ENCODE measurements at places on chromosomes 7 and 10.

DNA sequence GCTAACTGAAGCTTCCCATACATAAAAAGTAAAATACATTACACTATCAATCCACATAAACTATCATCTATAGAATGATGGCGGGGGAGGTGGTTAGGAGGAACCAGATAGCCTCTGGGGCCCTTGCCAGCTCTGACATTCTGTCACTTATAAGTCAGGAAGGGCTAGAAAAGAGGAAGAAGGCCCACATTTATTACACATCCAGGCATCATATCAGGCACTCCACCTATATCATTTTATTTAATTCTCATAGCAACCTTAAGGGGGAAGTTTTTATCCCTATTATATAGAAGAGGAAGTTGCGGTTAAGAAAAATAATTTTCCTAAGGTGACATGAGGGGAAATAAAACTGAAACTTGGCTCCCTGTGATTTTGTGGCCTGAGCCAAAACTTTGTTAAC, 29.9 kb downstream of the HEPACAM2 start:
- no peak for DNase-seq

DNA sequence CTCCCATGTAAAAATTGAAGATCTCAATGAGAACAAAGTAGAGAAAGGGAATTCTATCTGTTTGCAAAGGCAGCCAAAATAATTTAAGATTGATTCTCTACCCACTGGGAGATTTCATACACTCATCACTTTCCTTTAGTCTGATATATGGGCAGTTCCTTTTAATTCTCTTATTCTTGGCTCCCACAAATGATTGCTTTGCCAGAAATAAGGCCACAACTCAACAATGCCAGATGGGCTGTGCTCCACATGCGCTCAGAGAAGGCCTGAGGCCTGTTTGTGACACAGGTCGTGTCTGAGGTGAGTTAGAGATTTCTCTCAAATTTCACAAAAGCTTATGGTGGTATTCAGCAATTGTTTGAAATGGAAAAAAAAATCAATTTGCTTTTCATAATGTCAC, 501.9 kb upstream of the SEMA3D start:
- DNase-seq = peak; percentile 51

GRCh38 chr7:12066004-12066403, 145.1 kb upstream of the TMEM106B start:
- DNase-seq = no peak

DNA sequence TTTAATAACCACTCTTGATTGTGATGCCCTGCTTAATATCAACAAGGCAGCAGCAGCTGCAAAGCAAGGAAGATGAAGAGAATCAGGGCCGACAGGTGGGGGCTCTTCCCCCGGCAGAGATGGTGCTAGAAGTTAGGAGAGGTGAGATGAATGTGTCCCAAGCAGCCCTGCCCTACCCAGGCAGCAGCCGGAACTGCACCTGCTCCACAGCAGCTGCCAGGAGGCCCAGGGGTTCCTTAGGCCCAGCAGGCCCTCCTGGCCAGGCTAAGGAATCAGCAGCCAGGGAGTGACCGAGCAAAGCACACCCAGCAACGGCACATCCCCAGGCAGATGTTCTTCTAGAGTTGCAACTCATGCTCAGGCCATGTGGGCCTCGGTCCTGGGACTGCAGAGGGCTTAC, 17.9 kb downstream of the AFAP1L2 start:
- DNase-seq = no peak

GRCh38 chr10:30995081-30995770, 36.4 kb downstream of the ZNF438 start:
- DNase-seq = no peak

- DNase-seq = peak; percentile 95
Observed at GRCh38 chr7:54394834-54395233, 147.3 kb upstream of the VSTM2A start.

DNA sequence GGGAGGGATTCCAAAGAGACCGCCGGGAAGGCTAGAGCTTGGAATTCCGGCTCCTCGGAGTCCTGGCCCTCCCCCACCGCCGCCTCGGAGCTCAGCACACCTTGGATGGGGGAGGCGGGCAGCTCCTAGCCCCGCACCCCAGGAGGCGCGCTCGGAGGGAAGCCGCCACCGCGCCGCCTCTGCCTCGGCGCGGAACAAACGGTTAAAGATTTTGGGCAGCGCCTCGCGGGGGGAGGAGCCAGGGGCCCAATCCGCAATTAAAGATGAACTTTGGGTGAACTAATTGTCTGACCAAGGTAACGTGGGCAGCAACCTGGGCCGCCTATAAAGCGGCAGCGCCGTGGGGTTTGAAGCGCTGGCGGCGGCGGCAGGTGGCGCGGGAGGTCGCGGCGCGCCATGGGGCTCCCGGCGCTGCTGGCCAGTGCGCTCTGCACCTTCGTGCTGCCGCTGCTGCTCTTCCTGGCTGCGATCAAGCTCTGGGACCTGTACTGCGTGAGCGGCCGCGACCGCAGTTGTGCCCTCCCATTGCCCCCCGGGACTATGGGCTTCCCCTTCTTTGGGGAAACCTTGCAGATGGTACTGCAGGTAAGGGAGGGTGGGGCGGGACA, at the start of gene CYP26A1:
CYP26A1 (plus strand) TSS at position 355 of the 608 bp plus-strand sequence; CDS start at position 397, 42 bp downstream.
- peak; percentile 68 for DNase-seq

- DNase-seq = no peak
Observed at GRCh38 chr10:70125918-70126552, 6.6 kb downstream of the AIFM2 start.

DNA sequence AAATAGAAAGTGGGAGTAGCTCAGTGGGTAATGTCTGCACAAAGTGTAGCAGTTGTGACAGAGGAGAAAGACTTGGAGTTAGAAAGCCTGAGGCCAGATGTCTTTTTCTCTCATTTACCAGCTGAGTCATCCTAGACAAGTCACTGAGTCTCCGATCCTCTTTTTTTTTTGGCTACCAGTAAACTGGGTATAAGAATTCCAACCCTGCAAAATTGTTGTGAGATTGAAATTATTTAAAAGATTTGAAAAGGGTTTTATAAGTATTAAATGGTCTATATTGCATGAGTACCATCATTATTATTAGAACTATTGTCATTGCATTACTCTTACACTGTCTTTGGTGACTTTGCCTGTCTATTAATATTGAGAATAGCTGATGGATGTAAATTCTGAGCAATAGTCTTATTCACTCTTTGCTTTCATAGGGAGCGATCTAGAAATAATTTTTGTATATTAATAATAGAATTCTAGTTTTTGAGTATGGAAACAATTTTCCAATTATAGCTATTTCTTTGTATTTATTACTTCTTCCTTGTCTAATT, 74.0 kb downstream of the ARID5B start:
- DNase-seq = peak; percentile 86

DNA sequence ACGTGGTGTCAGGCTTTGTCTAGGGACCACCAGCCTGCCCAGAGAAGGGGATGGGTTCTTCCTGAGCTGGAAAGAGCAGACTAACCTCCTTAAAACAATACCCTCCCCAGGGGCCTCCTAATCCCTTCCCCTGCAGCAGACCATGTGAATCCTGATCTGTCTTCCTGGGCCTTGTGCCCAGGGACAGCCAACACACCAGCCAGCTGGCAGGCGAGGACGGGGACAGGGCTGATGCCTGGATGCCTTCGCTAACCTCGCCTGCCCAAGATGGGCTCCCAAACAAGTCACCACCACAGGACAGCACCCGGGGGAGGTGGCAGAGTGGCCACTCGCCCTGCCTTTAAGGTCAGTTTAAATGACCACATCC, 17.6 kb downstream of the PODXL start:
- DNase-seq = peak; percentile 48

DNA sequence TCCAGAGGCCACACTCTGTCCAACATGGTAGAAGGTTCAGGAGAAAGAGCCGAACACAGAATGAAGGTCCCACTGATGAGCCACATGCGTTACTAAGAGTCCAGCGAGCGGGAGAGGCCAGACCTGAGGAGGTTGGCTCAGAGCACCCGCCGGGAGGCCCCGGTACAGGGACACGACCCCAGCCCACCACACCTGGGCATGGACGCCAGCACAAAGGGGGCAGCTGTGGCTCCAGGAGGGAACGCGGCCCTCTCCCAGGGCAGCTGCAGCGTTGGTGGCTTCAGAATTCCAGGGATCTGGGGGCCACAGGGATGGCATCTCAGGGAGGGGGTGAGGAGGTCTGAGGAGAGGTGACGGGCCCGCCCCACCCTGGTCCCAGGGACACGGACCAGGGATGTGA, 280.0 kb downstream of the MAD1L1 start:
- DNase-seq = no peak

DNA sequence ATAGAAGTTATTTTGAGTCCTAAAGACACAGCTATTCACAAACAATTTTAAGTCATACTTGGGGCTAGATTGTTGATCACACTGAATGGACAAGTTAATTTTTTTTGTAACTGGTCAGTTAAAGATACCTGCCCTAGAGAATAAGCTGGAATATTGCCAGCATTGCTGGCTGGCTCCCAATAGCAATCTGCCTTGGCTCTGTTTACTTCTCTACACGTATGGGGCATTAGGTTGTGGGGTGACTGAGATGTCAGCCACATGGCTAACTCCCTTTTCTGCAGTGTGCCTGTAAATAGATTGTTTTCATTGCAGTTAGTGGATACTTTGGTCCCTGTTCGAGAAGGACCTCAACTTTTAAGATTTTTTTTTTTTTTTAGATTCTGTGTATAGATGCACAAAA, 128.2 kb downstream of the SEMA3E start:
- peak; percentile 74 for DNase-seq

DNA sequence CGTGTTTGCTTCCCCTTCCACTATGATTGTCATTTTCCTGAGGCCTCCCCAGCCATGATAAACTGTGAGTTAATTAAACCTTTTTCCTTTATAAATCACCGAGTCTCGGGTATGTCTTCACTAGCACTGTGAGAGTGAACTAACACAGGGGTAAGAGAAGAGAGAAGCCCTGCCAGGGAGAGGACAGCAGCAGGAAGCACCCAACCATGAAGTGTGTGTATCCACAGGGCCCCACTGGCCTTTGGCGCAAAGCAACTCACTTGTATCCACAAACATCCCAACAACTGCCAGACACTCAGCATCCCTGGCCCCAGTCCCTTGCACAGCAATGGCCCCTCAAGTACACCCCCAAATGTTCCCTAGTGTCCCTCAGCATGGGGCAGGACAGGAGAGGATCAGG, 115.1 kb downstream of the MAD1L1 start:
- peak; percentile 14 for DNase-seq

GRCh38 chr7:66967029-66967428, 28.4 kb downstream of the SBDS start:
- DNase-seq = no peak

DNA sequence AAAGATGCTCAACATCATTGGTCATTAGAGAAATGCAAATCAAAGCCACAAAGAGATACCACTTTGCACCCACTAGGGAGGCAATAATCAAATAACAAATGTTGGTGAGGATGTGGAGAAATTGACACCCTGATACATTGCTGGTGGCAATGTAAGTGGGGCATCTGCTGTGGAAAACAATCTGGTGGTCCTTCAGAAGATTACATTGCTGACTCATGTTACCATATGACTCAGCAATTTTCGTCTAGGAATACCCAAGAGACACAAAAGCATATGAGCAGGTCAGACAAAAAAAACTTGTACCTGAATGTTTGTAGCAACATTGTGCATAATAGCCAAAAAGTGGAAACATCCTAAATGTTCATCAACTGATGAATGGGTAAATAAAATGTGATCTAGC, 4.9 kb upstream of the CLDN3 start:
- peak; percentile 63 for DNase-seq

DNA sequence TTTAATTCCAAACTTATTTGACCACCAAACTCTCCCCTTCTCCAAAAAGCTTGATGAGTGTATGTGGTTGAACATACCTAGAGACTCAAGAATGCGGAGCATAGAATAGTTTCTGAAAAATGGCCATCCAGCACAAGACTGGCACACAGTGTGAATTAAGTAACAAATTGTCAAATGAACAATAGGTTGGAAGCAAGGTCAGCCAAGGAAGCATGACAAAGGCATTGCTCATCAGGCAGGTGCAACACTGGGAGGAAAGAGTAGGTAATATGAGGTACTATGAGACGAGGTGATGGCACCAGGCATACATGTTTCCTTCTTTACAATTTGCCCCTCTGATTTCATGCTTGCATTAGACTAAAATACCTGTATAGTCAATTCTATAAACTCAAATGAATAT, 73.7 kb downstream of the DKK1 start:
- DNase-seq = no peak

DNA sequence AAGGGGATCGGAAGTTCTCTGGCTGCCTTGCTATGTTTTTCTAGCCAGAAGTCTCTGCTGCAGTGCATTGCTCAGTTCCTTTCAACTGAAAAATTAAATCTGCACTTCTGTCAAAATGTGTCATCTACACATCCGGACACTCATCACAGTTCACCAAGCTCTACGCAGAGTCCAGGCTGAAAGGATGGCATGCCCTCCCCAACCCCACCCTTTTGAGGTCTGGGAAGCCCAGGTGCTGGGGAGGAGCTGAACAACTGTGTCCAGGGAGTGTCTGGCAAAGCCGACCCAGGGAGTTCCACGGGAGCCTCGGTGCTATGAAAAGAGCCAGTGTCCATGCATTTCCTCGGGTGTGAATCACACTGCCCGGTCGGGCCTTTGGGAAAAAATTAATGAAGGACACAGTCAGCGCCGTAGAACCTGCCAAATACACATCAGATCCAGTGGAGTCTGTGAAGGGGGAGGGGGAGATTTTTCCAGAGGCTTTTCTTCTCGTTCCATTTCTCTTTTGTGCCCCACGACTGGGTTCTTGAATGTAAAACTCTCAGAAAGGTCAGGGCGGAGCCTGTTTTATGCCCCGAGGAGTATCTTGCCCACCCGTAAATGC, 757 bp upstream of the PALS2 start:
- peak; percentile 63 for DNase-seq

GRCh38 chr7:138784692-138785091, 13.1 kb upstream of the TMEM213 start:
- DNase-seq = no peak

DNA sequence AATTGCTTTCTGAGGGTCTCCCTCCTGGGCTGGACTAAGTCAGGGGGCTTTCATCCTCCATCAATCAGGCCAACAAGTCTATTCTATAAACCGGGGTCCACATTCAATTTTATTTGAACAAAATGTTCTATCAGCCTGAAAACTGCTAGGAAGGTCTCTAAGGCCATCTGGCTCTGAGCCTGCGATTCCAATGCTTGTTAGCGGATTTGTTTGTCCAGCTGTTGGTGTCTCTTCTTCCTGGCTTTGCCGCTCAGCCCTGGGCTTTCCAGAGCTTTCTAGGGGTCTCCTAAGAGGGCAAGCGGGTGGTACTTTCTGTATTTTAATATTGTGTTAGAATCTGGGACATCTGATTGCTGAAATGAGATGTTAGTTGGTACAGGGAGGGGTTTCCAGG, 136.7 kb downstream of the VIPR2 start:
- peak; percentile 42 for DNase-seq

GRCh38 chr10:77666821-77667220, 29.2 kb upstream of the KCNMA1 start:
- no peak for DNase-seq

GRCh38 chr7:84663224-84663623, 468.6 kb upstream of the SEMA3A start:
- DNase-seq = peak; percentile 17
